ENCODE measurements at places on chromosomes 13 and 19.

DNA sequence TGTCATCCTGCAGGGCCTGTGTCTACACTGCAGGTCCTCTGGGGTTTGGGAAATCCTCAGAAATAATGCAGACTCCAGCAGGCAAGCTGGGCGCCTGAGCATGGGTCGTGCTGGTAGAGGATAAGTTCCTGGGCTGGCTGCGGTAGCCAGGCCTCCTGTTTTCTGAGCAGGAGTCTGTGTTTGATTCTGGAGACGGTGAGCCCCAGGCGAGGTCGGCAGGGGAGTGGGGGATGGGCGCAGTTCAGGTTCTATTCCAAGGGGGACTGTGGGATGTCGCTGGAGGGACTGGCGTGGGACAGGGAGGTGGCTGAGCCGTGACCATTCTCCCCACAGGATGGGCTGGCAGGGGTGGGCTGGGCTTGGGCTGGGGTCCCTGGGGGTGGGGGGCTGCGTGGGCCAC is 154.7 kb downstream of the KDM4B start:
- no peak for DNase-seq

DNA sequence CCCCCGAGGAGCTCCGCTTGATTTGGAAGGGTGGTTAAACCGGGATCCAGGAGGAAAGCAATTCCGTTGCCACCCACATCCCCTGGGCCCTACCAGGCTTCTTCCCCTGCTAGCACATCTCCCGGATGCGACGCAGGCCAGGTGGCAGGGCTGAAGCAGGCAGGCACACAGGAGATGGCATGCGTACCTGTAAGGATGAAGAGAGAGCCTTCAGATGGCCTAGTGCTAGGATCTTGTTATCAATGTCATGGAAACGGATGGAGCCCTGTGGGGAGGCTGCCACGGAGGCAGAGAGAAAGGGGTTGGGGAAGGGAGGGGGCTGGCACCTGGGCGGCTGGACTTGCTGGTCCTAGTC is 8.5 kb upstream of the SOX1 start:
- no peak for DNase-seq

GRCh38 chr19:45468803-45469131 is 971 bp downstream of the FOSB start:
- no peak for DNase-seq

GRCh38 chr13:51478418-51479198 is 25.8 kb upstream of the INTS6 start:
- DNase-seq, result no peak

GRCh38 chr19:7007859-7008258 is 13.4 kb downstream of the MBD3L2B start:
- DNase-seq, result no peak

DNA sequence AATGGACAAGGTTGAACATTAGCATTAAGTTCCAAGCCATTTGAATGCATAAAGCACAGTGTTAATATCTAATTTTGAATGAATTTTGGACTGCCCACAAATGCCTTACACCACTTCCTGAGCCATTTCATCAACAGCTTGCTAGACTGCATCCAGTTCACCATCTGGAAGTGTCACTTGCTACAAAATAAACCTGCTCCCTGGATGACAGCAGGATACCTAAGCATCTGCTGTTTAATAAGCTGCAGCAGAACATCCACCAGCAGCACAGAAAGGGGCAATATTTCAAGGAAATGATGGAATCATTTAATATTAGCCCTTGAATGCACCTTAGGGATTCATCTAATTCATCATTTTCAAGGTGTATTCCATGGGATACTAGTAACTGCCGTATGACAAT is 76.6 kb upstream of the PCDH9 start:
- DNase-seq, result no peak

- DNase-seq, result no peak
Observed at GRCh38 chr19:20482721-20483120, 82.9 kb downstream of the ZNF737 start.

DNA sequence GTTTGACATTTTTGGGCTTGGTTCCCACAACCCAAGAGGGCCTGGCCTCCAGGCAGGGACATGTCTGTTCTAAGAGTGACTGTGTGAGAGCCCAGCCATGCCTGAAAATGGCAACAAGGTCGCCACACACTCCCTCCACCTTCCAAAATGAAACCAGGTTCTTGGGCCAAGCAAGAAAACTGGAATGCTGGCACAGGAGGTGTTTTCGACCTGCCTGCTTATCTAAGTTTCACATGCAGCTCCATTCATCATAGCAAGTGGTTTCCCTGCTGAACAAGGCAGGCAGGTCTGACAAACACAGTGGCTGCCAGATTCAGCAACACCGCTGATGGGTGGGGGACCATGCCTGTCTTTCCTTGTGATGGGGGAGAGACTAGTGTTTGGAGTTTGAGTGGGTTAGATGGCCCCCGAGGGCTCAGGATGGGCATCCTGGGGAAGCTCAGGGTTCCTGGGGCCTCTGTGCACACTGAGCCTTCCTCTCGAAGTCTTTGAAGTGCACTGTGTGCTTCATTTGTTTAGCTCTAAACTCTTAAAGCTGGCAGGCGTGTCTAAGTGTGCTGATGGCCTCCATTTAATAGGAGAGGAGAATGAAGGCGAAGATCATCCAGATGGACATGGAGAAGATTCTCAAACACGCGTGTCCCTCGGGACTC is 17.9 kb upstream of the GAS6 start:
- DNase-seq, result no peak

DNA sequence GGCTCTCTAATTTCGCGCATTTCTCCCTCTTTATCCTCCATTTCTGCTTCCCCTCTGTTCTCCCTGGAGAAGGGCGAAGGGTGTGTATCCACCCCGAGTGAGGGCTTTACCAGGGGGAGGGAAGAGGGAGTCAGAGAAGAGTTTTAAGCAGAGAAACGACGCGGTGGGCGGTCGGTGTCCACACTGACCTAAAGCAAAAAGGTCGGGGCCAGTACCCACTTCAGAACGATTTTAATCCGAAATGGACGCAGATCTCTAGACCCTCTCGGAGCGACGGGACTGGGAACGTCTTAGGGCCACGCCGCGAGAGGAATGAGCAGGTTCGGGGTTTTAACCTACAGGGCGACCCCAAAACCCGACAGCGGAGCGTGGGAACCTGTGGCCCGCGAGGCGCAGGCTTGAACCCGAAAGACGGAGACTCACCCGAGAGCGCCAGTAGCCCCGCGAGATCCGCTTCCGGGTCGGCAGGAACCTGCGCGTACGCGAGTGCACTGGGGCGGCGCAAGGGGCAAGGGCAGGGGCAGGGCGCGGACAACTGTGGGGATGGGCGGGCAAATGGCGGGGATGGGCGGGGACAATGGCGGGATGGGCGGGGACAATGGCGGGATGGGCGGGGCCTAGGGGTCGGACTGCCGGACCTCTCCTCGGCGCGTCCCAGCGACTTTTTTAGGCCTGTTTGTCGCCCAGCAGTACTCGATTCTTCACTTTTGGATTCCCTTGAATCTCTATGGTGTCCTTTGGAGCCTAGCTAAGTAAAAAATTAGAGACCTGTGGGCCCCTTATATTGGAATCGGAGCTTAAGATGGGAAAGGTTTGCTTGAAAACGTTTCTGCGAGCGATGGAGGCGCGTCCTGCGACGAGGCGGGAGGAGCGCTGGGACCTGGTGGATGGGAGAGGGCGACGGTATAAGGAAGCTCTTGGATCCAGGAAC is at the start of gene ZNF677:
ZNF677 (minus strand) TSS at position 463 of the 931 bp plus-strand sequence. CDS start 3,323 bp downstream, outside the sequence.
- DNase-seq, result peak; percentile 94

DNA sequence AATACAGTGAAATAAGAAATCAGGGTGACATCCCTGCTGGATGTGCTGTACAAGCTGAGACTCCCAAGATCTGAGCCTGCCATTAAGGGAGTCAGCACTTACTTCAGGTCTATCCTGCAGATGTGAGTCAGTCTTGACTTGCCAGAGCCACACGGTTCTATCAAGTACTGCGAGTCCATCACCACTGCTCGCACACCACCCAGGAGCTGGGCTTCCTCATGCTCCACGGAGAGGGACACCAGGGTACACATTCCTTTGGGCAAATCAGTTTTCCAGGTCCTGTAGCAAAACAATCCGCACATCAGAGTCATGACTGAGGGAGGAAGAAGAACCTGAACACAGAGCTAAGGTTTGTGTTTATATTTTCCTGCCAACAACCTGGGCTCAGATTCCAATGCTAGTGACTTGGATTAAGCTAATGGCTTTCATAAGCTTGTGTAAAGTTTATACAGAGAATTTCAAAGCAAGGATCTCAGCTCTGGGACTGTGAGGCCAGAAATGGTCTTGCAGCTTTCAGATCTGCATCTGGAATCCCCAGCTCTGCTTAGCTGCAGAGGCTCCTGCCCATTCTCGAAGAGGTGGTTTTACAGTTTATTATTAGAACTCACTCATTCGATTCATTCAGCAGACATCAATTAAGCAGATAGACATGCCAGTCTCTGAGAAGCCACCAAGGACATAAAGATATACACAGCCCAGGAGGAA is 90.6 kb downstream of the KL start:
- DNase-seq, result no peak

DNA sequence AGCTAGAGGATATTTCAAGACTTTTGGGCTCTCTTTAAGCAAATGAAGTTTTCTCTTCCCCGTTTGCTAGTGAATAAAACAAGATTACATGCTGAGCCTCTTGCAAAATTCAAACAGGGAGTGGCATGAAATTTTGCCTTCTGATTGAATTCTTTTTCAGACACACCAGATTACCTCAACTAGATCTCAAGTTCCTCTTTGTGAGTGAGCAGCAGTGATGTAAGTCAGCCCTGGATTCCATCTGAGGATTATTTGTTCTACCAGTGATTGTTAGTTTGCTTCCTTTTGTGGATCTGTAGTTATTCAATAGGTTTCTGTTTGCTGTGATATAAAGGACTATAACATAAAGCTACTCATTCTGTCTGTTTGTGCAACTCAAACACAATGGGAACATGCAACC is 407.7 kb downstream of the LMO7 start:
- no peak for DNase-seq

DNA sequence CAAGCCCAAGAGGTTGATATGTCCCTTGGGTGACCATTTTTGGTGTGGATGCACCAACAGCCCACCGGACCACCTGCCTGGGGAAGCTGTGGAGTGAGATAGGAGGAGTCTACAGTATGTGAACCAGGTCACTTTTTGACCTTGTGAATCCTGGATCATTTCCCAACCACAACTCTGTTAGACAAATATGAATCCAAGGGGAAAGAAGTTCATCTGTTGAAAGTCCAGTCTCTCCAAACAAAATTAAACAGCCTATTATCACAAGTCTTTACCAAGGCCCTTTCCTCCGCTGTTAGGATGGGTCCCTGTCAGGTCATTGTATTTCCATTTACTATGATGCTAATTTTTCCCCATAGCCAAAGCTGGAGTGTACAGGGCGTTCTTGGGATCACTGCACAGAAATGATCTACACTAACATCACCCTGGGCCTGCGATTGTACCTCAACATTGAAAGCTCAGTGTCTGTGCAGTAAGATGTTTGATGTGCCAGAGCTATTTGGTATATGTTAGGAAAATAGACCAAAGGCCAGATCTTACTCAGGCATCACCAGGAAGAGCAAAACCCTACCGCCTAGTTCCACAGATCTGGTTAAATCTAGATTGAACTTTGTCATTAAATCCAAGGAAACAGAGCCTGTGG is 117.1 kb downstream of the STARD13 start:
- no peak for DNase-seq

DNA sequence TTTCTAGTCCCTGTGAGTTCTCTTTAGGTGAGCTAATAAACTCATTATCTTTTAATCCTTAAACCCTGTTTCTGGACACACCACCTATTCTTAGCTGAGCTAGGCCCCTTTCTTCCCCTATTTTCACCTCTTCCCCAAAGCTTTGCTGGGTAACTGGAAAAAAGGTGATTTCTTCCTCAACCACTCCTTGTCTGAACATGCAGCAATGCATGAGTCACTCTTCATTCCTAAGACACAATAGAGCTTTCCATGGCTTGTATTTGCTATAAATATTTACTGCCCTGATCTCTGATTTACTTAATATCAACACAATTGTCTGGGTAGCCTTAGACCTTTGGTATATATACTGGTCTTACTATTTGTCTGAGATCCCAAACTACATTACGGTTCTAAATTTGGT is 370.9 kb downstream of the KLF5 start:
- no peak for DNase-seq

DNA sequence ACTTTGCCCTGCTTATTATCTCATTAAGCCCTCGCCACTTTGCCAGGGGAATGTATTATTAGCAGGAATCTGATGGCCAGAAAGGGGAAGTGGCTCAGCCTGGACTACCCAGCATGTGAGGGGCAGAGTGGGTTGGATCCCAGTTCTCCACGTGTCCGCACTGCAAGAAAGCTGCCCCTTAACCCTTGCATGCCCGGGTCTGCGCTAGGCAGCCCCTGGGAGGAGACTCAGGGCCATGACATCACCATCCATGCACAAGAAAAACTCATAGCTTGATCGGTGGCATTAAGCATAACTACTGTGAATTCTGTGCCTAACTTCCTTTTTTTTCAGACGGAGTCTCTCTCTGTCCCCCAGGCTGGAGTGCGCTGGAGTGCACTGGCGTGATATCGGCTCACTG is 8.9 kb downstream of the CACNG8 start:
- no peak for DNase-seq

DNA sequence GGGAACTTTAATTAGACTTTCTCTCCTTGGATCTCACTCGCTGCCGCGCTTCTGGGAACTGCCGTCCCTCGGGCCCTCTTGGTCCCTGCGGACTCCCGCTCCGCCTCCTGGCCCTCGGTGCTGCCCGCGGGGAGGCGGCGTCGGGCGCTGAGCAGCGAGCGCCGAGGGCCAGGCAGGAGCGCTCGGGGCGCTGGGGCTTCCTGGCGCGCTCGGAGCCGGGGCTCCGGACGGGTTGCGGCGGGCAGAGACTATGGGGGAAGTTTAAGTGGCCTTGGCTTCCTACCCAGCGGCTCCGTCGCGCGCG is 704 bp downstream of the CHST8 start:
- no peak for DNase-seq

DNA sequence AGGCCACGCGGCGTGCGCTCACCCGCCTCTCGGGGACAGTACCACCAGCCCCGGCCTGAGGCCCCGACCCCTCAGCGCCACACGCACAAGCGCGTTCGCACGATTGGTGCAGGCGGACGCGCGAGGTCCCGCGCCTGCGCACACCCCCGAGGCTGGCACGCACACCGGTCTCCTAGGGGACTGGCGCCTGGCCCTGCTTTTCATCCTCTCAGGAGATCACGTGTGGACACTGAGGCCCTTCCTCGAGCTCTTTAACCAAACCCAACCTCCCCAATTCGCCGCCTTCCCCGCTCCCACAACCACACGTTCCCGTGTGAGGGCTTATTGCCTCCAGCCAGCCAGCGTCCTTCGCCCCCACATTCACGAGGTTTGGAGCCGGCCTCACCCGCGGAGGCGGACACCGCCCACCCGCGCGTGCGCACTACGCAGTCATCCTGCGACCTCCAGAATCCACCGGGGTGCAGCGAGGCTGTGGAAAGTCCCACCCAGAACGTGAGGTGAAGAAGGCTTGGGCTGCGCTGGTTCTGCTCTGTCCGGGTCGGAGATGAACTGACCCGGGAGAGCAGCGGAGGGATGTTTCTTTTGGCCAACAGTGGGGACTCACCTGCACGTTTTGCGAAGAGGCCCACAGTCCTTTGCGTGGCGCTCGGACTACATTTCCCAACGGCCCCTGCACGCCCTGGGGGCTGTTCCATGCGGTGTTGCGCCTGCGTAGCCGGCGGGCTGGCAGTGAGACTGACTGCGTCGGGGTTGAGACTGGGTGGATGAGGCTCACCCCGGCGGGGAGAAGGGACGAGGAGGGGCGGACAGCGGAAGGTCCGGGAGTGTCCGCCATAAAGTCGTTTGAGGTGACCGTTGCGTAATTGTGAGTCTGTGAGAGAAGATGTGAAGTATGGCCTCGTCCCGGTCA is 539 bp upstream of the ZNF667 start:
- DNase-seq, result peak; percentile 92

GRCh38 chr13:83883061-83883523 is 818 bp upstream of the SLITRK1 start:
- DNase-seq, result peak; percentile 45

GRCh38 chr13:30159446-30159839 is 147.9 kb downstream of the KATNAL1 start:
- no peak for DNase-seq

Measured in amygdala (tissue), 56 donors.